ENCODE measurements at places on chromosomes 7 and 10.

DNA sequence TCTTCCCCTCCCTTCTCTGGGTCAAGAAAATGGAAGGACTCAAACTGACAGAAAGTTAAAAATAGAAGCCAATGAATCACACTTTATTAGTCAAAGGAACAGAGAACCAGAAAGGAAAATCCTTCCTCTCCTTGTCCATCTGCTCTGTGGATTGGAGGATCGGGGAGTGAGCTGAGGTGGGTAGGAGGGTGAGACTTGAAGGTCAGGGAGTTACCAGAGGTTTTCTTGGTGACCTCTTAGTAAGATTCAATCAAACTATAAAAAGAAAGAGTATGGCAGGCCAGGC is 12.2 kb downstream of the TLX1 start:
- no peak for DNase-seq

- DNase-seq = no peak
Observed at GRCh38 chr10:87622314-87623004, 37.2 kb upstream of the PAPSS2 start.

GRCh38 chr7:144821067-144821466 is 14.8 kb downstream of the TPK1 start:
- DNase-seq = peak; percentile 53

DNA sequence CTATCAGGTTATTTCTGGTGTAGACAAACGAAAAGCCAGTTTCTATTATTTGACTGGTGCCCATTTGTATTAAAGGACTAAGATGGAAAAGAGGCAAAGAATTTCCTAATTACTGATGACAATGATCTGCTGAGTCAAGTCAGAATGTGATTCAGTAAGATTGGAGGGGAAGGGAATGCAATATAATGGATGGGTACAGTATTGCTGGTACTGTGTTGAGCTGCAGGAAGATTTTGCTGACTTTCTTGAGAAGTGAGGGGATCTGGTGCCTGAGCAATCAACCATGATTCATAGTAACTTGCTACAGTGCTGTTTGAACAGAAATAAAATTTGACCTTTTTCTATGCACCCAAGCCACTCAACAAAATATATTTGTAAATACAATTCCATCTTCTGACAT is 139.1 kb upstream of the RHEB start:
- no peak for DNase-seq

GRCh38 chr7:133470-133869 is 58.9 kb upstream of the FAM20C start:
- no peak for DNase-seq

Measured in activated T-cell treated with anti-CD3 and anti-CD28 coated beads, Interleukin-2, amount 50 U/mL, for 72 hours (primary cell).